ENCODE measurements at places on chromosomes 6 and 20.

DNA sequence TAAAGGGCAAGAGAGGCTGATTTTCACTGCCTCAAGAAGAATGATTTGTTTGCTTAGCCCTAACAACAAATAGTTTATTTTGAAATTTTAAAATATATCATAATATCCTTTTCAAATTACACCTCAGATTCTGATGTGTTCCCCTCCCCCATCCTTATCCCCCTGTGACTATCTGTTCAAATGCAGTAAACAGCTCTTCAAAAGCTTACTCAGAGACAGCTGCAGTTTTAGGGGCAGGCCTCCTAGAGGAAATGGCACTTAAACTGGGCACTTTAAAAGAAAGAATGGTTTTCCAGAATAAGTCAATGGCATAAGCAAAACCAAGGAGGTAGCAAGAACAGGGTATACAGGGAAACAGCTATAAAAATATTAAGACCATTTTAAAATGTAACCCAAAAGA, 118.6 kb upstream of the UST start:
- no peak for DNase-seq

DNA sequence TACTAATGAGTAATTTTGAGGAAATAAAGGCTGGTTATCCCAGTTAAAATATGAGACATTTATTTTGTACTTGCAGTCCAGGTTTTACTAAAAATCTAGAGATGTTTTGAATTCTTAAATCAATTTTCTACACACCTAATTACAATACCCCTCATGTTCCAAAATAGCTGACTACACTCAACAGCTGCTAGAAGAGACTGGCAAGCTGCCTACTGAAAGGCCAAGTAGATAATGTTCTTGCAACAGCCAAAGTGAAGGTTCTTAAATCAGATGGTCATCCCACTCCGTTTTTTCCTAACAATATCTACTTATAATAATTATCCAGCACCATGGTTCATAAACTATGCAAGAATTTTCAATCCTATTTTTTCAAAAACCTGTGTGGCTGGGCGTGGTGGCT, 69.0 kb downstream of the DTNBP1 start:
- no peak for DNase-seq

DNA sequence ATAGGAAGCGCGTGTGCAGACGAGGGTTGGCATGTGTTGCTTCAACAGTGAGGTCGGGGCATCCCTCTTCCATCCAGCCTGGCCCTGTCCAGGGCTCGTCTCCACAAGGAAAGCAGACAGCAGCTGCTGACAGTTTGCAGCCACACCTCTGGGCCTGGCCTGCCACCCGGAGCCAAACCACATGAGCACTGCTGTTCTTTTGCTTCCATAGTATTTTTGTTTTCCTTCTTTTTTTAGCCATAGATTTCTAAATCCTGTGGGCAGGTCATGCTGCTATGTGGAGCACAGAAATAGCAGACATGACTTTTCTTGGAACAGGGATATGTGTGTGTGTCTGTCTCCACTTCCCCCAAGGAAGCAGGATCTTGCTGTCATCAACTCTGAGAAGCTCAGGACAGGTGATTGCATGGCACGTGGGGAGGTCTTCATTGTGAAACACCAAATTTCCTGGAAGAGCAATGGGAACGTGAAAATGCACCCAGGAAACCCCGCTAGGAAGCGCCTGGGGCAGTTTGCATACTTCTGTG, 167.4 kb downstream of the DTNBP1 start:
- no peak for DNase-seq

GRCh38 chr6:14121936-14122344, 4.4 kb downstream of the CD83 start:
- DNase-seq = no peak

DNA sequence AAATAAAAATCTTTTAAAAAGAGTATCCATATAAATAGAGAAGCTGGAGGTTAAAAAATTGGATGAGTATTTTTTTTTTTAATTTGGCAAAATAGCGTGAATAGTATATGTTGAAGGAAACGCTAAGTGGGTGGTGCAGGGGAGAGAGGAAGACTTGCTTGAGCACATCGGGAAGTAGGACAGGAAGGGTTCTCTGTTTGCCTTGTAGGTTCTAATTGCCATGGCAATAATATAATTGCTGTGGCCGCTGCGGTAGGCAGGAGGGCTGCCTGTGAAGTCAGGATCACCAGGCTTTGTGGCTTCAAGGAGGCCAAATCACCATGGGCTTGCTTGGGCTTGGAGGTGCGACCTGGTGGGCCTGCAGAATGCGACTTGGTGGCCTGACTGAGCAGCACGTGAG, 35.1 kb downstream of the IGF2R start:
- DNase-seq = no peak

DNA sequence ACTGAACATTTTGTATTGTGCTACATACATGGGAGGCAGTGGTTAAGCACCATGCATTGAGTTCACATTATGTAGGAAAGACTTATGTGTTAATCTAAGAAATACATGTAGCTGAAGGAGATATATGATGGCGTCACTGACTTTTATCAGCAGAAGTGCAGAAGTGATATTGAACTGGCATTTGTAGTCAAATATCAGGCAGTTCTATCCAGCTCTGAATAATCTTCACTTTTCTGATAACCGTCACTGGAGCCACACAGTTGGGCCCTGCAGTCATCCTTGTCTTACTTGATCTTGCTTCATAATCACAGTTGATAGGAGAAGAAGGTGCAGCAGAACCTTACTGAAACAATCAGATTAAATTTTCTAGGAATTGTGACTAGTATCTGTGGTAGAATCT, 26.4 kb downstream of the CRISP1 start:
- no peak for DNase-seq

DNA sequence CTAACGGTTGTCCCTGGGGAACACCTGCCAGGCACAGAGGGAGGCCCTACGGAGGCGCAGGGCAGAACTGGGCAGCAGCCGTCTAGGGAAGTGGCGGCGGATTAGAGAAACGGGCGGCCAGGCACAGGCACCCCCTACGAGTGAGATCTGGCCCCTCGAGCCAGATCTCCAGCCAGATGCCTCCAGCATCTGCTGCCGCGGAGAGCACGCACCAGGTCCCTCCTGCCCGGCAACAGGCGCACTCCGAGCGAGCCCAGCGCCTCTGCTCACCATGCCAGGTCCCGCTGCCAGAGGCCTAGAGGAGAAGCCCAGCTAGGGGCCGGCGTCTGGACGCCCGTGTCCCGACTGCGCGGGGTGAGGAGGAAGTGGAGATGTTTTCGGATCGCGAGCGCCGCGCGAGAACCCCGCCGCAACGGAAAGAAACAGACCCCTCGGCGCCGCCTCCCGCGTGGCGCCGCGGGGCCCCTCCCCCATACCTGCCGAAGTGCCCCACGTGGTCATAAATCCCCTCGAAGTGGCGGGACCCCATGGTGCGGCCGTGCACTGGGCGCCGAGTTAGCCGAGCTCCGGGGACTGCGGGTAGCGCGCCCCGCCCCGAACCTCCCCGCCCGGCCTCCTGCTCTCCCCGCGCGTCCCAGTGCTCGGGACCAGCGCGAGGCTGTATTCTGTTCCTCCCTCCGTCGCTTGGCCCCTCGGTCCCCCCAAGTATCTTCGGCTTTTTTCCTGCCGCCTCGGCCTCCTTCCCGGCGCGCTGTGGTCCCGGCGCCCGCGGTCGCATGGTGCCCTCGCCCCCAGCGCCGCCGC, at the start of gene SLC22A16:
TSS of gene SLC22A16 (minus strand) at position 568 of the 804 bp plus-strand sequence. CDS start at position 529, 39 bp downstream.
- no peak for DNase-seq

DNA sequence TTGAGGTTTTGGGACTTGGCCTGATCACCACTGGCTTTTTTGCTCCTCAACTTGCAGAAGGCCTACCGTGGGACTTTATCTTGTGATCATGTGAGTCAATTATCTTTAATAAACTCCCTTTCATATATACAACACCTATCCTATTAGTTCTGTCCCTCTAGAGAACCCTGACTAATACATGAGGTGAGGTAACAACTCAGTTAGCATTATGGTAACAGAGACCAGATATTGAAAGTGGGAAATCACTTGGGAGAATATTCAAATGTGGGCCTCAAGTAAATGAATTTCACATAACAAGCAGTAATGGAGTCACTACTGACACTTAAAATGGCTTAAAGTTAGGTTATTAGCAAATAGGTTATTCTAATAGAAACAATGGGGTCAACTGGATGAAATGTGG, 438.1 kb upstream of the AGPAT4 start:
- no peak for DNase-seq

DNA sequence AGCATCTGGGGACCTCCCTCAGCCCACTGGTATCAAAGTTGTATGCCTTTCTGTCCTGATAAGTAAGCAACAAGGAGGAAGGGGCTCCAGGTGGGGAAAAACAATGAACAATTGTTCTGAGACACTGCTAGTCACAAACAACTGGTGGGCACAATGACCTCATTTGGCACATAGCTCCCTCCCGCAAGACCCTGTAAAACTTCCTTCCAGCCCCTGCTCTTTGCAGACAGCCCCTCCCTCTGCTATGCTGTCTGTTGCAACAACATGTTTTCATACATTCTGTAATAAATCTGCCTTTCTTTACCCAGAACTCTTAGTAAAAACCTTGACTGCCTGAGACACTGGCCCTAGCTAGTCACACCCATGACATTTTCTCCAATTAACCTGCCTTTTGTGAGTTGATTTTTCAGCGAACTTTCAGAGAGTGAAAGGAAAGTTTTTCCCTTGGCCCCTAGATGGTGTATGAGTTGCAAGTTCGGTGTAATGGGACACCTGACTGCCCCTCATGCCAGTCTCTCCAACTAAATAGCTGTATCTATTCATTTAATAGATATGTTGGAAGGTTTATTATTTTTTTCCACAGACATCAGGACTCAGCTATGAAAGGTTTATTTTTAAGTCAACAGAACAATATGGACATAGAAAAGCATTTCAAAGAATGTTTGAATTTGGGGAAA, 142.3 kb upstream of the SLC22A16 start:
- no peak for DNase-seq

DNA sequence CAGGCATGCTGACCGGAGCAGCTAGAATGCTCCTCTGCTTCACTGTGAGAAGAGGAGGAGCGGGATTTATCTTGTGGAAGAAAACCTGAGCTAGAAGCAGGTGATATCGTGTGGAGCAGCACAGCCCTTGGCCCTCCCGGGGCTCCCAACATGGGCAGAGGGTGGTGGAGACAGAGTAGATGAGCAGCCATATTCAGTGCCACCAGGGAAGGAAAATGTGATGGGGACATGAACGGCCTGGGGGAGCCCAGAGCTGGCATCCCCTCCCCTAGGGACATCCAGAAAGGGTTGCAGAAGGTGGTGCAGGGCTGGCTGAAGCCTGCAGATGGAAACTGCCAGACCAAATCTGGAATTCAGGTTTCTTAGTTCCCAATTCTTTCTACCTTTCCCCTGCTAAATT, 24.9 kb upstream of the TBXT start:
- DNase-seq = no peak

DNA sequence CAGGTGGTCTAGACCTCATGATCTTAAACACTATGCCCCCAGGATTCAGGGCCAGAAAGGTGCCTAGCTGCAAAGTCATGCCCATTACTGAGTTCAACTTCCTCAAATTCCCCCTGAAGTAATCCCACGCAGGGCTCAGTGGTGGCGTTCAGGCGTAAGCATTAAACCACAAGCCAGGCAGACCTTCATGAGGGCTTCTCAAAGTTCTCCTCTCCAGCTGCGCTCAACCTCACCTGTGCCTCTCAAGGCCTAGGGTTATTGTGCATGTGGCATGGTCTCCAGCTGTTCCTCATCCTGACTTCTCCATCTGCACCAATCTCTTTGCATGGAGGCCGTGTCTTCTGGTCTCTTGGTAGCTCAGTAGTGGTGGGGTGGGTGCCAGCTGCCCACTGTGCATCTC, 113.6 kb downstream of the TSHZ2 start:
- no peak for DNase-seq

GRCh38 chr6:30826961-30827342, 57.4 kb upstream of the DDR1 start:
- DNase-seq = no peak

GRCh38 chr20:57251949-57252348, 14.5 kb downstream of the BMP7 start:
- no peak for DNase-seq

- no peak for DNase-seq
Observed at GRCh38 chr6:15761045-15761502, 98.2 kb upstream of the DTNBP1 start.
